ENCODE measurements at places on chromosomes 1 and 21.

GRCh38 chr1:109923131-109923945 is 12.7 kb downstream of the CSF1 start:
- no peak for DNase-seq

- no peak for DNase-seq
Observed at GRCh38 chr1:77016386-77016985, 149.2 kb downstream of the ST6GALNAC5 start.

- DNase-seq: no peak
Observed at GRCh38 chr1:48619539-48619938, 147.5 kb upstream of the SPATA6 start.

- no peak for DNase-seq
Observed at GRCh38 chr1:36864182-36864822, 170.0 kb downstream of the GRIK3 start.

DNA sequence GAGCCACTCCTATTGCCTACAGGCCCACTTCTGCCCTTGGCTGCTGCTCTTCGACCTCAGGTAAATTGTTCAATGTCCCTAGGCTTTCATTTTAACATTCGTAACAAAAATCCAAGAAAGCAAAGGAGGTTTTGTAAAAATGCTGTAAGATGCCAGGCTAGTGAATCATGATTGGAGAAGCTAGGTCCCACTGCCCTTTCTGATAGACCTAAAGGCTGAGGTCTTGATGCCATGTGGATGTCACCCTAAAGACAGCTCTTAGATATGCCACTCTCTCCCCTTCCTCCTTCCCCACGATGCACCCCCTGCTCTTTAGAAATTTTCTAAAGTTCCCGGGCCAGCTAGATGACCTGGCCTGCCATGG is 9.9 kb upstream of the TMEM39B start:
- no peak for DNase-seq

- no peak for DNase-seq
Observed at GRCh38 chr1:111904478-111905218, 84.8 kb downstream of the KCND3 start.

- DNase-seq: no peak
Observed at GRCh38 chr1:232211149-232211548, 418.8 kb downstream of the SIPA1L2 start.

- no peak for DNase-seq
Observed at GRCh38 chr1:94729267-94729666, 90.9 kb upstream of the SLC44A3 start.

DNA sequence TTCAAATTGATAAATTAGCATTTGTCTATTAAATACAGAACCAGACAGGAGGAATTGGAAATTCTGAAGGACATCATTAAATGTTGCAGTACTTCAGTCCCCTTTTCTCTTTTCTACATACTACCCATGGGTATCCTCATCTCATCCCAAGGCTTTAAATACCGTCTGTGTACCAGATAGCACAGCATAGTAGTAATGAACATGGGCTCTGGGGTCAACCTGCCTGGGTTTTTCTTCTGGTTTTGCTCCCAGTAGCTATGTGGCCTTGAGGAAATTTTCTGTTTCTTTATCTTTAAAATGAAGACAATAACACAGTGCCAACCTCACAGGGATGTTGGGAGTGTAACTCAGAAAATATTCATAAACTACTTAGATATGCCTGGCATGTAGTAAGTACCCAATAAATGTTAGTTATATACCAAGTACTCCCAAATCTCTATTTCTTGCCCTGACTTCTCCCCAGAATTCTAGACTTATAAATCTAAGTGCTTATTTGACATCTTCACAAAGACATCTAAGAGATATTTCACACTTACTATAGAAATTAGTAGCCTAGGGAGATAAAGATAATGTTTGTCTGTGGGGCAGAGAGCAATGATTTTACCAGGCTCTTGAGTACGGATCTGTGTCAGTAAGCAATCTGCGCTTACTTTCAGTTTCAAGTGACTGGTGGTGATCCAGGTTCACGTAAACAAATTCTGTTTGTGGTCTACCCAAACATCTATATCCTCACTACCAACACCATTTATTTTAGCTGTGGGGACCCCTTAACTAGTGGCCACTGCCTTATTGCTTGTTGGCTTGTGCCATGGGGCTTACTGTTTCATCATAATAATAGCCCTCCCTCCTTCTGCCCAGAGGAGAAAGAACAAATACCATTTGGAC is 37.3 kb downstream of the VANGL2 start:
- no peak for DNase-seq

GRCh38 chr1:241171991-241172390 is 185.0 kb downstream of the RGS7 start:
- DNase-seq: no peak

DNA sequence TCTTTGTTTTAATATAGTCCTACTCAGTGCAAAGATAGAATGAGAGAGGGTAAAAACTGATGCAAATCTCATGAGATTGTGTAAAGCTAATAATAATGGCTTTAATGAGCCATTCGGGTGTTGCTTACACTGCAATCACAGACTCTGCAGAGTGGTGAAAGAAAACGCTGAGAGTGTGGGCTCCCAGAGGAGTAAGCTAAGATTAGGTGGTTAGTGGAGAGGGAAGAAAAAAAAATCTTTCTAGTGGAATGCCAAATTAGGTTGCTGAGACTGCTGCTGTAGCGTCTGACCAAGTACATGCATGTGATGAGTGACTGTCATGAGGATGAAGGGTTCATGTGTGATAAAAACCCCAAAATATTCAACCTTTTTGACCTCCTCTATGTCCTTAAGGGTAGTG is 645.9 kb upstream of the ADGRL4 start:
- no peak for DNase-seq

- no peak for DNase-seq
Observed at GRCh38 chr1:1124508-1124785, 8.6 kb upstream of the C1orf159 start.

DNA sequence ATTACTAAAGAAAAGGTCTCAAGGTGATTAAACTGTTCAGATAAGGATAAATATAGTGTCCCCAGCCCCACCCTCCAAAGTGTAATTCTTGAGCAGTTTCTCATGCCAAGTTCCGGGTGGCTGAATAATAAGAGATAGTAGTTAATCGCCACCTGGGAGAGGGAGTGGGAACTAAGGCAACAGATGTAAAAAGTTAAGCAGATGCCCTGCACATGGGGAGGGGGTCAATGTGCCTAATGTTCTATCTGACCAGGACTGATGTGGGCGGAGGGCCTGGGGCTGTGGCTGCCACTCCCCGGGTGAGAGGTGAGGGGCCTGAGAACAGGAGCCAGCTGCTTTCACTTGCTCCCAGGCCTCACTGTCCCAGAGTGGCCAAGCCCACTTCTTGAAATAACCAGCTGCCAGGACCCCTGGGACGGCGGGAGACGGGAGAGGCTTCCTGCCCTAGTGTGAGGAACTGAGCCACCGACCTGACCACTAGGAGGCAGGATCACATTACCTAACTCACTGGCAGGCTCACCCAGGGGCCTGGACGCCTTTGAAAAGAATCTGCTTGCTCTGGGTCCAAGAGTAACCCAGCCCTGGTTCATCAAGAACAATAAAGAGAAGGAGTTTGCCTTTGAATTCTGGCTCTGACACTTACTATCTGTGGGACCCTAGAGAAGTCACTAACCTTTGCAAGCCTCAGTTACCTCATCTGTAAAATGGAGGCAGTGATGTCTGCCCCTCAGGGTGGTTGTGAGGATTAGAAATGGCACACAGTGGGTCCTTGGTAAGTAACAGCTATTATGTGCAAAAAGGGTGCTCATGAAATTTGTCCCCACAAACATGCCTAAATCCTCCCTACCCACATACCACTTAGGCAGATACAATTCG is 179.2 kb downstream of the ATG4C start:
- no peak for DNase-seq

DNA sequence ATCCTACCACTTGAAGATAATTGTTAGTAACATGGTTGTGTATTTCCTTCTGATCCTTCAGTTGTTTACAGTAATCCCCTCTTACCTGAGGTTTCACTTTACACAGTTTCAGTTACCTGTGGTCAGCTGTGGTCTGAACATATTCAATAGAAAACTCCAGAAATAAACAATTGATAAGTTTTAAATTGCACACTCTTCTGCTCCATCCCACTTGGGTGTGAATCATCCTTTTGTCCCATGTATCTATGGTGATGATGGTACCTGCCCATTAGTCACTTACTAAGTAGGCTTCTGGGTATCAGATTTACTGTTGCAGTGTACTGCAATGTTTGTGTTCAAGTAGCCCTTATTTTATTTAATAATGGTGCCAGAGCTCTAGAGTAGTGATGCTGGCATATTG is 62.5 kb downstream of the OSBPL9 start:
- DNase-seq: no peak

GRCh38 chr1:169724168-169724567 is 9.7 kb downstream of the SELE start:
- DNase-seq: no peak

DNA sequence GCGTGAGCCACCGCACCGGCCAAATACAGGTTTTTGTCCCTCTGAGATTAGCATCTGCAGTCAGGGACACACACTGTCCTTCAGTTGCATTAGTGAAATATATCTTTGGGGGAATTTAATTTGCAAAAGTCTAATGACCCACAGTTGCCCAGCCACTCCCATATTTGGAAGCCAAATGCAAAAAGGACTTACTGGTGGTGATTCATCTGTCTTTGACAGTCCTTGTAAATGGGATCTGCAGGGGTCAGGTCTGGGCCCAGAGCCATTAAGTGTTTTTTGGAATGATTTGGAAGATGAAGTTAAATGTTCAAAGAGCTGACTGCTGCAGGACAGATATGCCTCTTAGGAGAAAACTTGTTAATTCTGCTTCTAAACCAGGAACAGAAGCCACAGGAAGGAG is 44.6 kb upstream of the DNASE2B start:
- DNase-seq: no peak

DNA sequence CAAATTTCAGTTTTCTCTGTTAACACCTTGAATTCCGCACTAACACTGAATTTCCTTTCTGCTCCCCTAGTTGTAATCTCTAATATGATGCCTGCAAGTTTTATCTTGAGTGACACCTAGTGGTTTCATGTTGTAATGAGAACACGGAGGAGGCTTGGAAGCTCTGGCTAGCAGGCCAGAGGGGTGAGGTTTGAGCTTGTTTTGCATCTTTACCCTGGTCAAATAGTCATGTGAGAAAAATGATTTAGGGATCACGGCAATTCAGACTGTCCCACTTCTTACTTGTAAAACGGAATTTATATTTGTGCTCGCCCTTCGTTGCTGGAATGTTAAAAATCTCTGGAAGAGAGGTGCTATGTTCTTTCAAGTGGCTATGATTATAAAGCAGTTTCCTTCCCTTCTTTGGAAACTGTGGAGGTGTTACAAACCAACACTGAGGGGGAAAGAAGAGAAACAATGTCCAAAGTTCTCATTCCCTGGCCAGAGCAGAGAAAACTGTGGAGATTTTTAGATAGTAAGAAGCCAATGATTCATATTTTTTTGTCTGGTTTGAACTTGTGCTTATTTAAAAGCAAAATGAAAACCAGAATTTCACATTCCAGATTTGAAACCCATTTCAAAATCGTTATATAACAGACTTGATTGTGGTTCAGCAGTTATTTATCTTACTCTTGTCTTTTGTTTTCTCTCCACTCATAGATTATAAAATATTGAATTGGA is 5.3 kb upstream of the MROH9 start:
- DNase-seq: peak; percentile 34

DNA sequence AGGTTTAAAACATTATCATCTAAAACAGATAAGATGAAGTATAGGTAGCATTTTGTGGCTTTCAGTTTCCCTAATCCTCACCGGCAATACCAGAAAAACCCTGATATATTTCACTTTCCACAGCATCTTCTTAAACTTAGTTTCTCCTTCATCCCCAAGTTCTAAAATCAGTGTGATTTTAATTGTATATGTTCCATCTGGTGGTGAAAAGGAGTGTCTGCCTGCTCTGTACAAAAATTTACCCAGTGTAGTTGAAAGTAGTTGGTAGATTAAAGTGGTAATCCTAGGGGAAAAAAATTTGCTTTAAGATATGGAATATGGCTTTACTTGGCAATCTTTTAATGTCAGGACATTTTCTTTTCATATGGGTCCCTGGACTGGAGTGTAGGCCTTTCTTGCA is 74.3 kb downstream of the CEP350 start:
- no peak for DNase-seq

- no peak for DNase-seq
Observed at GRCh38 chr1:236304682-236305081, 22.9 kb upstream of the ERO1B start.

GRCh38 chr1:119713749-119714456 is 2.2 kb downstream of the PHGDH start:
- DNase-seq: no peak

GRCh38 chr1:154208677-154209388 is 2.7 kb upstream of the CFAP141 start:
- DNase-seq: no peak

GRCh38 chr1:168441745-168442144 is 102.1 kb downstream of the XCL2 start:
- DNase-seq: no peak

- no peak for DNase-seq
Observed at GRCh38 chr1:232985882-232986526, 35.6 kb downstream of the NTPCR start.

DNA sequence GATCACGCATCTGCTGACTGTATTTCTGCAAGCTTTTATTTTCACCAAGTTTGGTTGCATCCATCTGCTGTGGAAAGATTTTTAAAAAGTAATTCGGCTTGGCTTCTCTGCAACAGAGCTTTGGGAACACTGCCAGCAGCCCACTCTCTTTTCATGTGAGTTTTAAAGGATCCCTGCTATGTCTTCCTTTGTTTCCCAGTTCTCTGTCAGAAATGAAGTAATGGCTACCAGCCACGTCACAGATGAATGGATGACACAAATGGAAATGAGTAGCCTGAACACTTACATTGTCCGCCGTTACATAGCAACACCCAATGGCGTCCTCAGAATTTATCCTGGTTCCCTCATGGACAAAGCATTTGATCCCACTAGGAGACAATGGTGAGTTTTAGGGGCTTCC is 80.6 kb upstream of the RAVER2 start:
- DNase-seq: no peak

DNA sequence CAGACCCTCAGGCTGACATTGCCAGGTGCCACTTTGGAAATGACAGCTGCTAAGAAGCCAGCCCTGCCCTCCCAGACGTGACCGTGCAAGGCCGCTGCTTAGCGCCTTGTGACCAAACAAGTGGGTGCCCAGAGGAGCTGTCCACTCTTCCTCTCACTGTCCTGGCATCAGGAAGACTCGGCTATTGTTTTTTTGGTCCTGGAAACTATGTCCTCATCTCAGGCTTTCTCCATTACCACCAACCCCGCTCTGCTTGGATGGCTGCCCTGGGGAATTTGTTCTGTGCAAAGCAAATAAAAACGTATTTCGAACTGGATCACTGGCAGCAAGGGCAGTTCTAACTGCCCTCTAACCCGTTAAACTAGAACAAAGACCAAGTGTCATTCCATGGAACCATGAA is 13.7 kb upstream of the TENT5C start:
- no peak for DNase-seq

DNA sequence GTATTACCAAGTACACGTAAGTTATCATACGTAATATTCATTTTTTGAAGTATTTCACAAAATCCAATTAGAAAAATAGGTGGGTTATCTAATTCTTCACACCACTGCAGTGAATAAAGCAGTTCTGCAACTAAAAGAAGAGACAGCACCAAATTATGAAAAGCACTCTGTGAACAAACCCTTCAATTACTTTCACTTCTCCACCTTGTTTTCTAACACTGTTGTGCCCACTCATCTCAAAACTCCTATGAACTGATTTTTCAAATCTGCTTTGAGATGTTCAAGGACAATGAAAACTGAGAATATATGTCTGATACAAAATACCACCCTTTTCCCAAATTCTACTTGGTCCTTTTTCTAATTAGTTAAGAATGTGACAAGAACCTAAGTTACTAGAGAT is 39.4 kb downstream of the LTN1 start:
- no peak for DNase-seq

- DNase-seq: no peak
Observed at GRCh38 chr1:197985351-197985750, 68.2 kb downstream of the LHX9 start.

- DNase-seq: no peak
Observed at GRCh38 chr1:45334308-45335245, 5.4 kb upstream of the TOE1 start.

Measured in brain pericyte (primary cell).